NCI-H774 (cell line): ENCODE measurements at places on chromosomes 7 and 10.

DNA sequence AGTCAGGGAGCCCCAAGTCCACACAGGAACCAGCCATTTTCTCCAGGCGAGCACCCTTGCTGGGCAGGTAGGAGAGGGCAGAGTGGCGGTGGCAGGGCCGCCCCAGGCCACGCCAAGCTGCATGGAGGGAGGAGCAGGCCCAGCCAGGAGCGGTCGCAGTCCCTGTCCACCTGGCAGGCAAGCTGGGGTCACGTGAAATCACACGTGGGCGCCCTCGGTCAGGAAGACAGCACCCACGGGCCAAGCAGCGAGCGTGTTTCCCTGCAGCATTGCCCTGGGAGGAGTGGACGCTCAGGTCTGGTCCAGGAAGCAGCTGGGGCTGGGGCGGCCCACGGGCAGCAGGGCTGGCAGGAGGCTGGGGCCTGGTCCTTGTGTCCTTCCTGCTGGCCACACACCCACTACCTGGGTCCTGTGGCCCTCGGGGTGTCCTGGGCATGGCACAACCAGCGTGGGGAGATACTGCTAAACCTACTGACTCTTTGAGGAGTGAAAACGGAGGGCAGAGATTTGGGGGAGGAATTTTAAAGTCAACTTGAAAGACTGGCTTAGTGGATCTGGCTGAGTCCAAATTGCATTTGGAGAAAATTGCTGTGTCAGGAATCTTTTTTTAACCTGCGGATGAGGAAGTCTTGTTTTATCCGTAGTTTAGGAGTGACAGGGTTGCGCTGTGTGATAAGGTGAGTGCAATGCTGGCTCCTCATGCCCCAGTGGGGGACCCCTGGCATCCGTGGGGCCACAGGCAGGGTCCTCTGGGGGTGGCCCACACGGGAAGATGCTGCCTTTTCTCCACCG lies 12.2 kb upstream of the ADGRA1 start:
- no peak for DNase-seq

DNA sequence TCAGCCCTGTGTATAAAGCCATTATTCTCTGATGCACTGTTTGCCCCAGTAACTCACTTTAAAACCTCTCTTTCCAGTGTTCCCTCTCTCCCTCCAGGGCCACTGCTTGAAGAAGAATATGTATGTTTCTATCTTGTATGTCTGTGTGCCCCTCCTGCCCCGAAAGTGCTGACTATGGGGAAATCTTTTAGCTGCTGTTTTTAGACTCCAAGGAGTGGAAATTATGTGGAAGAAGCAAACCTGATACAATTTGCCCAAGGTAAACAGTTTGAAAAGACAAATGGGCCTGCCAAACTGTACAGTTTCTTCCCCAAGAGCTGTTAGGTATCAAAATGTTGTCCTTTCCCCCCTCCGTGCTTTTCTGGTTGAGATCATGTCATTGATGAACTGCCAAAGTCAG lies 3.4 kb downstream of the ADRA2A start:
- DNase-seq: no peak

DNA sequence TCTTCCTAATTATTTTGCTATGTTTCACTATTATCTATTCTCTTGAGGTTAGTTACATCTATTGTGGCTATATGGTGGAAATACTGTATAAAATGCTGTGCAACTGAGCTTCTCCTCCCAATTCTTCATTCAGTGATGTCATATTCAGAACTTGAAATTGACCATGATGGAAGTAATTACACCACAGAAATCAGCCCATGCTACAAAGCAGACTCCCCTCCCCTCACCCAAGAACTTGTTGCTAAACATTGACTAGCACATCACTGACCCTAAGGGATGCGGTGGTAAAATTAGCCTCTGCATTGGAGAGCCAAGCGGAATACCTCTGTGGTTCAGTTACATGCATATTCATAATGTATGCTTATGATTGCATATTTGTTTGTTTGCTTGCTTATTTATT lies 8.8 kb downstream of the CALD1 start:
- DNase-seq: no peak

DNA sequence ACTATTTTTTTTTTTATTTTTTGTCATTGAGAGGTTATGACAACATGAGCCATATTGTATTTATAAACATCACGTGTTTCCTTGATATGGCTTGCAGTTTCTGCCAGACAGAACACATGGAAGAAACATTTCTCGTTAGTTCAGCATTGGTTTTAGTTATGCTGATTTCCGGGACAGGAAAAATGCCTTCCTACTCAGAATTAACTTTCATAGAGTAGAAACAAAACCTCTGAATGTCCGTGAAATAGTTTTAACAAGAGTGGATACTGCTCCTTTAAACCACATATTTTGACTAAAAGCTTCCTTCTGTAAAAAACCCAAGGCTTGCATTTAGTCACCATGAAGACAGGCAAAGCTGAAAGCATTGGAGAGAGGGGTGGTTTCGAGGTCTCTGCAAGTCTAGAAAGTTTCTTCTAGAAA lies 240.4 kb downstream of the KIAA1217 start:
- no peak for DNase-seq

DNA sequence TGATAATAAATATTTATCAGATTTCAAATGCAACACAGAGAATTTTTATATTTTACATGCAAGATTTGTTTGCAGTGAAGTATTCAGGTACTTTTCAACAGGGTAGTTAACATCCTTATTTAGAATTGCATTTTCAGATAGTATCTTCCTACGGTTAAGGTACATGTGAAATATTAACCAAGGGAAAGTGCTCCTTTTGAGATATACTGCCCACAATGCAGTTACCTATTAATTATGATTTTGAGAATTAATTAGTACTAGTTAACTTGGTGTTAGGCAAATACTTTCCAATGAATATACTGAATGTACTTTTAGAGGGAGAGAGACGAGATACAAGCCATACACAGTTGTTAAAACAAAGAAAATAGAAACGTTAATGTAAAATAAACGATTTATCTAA lies 206.2 kb upstream of the YAE1 start:
- no peak for DNase-seq

DNA sequence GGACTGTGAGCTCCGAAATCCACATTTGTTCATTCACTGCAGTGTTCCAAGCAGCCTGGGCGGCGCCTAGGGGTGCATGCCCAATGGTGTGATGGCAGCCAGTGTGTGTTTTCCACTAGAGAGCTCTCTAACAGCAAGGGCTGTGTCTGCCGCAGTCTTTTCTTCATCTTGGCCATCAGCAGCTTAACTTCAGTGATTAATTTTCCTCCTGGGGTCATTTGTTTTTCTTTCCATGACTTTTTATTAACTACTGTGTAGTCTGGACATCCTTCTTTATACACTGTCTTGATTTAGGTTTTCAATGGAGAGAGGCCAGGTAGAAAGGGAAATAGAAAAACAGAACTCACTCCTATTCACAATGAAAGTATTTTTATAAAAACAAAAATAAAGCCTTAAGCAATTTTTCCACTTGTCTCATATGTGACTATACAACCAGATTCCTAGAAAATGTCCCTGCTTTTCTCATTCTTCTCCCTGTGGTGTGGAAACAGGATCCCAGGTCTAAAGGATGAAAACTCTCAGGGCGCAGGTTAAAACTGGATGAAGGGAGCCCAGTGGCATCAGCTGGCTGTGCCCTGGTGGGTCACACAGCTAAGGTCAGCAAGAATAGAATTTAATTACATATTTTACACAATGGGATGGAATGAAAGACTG lies 176.8 kb downstream of the PKD1L1 start:
- peak; percentile 24 for DNase-seq

DNA sequence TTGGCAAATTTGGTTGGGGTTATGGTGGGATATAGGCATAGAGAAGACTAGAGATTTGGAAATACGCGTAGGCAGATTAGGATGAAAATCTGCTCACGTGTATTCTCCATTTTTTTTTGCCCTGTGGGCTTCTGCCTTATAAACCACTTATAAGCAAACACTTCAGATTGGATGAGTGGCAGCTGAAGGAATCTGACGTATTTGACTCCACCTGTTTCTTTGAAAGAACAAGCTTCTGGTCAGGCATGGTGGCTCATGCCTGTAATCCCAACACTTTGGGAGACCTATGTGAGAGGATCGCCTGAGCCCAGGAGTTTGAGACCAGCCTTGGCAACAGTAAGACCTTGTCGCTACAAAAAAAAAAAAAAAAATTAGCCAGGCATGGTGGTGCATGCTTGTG lies 5.1 kb downstream of the STK31 start:
- DNase-seq: no peak

DNA sequence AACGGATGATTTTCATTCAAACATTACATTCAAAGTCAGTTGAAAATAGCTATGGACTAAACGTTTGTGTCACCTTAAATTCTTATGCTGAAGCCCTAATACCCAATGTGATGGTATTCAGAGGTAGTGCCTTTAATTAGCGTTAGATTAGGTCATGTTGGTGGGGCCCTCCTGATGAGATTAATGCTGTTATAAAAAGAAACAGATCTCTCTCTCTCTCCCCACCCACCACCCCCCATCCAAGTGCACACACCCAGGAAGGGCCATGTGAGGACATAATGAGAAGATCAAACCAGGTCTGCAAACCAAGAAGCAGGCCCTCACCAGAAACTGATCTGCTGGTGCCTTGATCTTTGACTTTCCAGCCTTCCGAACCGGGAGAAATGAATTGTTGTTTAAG lies 44.2 kb downstream of the ZNF438 start:
- no peak for DNase-seq

DNA sequence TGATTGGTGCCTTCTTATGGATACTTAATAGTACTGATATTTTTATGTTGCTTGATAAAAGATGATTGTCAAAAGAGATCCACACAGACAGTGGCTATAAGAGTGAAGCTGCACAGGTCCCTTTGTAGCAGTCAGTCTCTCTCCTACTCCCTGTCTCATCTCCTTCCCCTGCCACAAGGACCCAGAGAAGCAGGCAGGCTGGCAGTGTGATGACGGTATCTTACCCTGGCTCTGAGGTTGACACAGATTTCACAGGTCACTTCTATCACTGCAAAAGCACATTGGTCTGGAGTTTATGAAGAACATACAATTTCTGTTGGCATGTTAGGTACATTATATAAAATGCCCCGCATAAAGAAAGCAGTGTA lies 64.4 kb upstream of the AHR start:
- DNase-seq: no peak

DNA sequence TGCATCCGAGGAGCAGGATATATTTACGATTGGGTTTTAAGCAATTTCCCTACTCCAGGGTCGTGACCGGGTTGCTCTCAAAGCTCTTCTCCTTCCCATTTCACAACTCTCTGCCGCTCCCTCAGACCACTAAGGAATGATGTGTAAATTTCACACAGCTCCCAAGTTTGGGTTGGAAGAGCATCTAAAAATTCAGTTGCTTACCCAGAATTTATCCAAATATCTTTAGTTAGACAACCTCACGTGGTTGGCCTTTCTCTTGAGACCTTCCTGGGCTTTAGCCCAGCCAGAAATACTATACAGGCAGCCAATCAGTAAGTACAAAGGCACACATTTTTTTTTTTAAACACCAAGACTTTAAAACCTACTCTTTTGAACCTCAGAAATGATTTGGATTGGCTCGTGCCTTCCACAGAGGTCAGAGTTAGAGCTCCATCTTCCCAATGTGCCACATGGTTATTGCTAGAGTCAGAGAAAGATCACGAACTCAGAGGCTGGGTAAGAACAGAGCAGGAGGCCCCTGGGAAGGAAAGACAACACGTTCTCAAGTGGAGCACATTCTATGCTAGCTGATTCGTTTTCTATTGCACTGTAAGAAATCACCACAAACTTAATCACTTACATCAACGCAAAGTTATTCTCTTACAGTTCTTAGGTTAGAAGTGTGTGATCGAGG lies 335.4 kb upstream of the MGMT start:
- DNase-seq: no peak

DNA sequence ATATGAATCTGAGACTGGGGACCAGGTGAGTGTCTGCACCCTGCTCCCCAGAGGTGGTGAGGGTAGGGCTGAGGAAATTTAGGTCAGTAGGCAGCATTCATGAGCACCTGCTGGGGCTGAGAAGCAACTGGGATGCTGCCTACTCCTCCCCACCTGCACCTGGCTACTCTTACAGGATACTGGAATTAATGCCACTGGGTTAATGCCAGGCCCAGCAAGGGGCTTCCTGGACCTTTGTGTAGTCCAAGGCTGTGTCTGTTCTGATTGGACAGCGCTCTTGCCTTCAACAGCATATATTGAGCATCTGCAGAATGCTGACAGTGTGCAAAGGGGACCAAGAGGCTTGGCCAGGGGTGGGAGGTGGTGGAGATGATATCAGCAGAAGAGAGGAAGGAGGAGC lies 32.1 kb downstream of the ADCYAP1R1 start:
- no peak for DNase-seq

- no peak for DNase-seq
Observed at GRCh38 chr7:111863269-111863668, 301.0 kb upstream of the IMMP2L start.

DNA sequence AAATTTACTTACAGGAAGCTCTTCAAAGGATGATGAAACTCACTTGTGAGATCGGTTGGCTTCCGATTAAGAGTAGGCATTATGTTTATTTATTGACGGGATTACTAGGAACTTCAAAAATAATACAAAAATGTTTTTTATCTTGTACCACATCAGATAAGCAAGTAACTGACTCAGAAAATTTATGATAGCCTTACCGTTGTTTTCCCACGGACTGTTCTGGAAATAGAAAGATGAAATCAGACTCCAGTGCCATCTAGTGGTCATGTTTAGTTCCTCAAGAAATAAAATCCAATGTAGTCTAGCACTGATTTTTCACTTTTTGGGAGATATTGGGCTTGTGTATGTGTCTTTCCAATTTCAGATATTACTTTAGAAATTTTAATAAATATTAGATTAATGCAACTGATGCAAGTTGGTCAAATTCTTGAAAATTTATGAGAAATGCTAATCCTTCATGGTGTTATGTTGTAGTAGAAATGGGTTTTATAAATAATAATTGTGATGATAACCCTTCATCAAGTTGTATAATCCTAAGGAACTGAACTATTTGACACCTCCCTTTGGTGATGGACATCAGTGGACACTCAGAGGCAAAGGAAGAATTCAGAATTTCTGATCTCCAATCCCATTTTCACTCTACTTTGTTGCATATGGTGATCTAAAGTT lies 168.8 kb downstream of the TMEM26 start:
- DNase-seq: peak; percentile 27

DNA sequence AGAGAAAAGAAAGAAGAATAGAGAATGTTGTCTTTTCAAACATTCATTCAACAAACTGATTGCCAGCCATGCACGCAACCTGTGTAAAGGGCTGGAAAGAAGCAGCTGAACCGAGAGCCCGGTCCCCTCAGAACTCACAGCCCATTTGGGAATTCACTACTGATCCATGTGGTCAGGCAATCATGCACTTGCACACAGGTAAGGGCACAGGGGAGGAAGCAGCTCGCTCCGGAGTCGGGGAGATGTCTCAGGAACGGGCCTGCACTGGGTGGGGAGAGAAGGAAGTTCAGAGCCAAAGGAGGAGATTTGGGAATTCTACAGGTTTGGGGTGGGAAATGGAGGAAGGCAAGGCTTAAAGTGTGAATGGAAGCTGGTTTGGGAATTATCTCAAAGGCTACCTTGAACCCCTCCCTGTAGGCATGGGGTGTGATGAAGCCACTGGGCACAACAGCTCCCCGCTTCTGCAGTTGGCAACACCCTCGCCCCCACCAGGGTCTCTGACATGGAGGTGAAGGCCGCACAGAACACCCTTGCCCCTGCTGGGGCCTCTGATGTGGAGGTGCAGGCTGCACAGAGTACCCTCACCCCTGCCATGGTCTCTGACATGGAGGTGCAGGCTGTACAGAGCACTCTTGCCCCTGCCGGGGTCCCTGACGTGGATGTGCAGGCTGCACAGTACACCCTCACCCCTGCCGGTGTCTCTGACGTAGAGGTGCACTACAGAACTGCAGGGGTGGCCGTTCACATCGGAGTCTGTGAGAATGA lies 194.4 kb upstream of the RNF32 start:
- DNase-seq: no peak

- DNase-seq: no peak
Observed at GRCh38 chr7:127751062-127751461, 99.1 kb downstream of the SND1 start.
